ENCODE measurements at places on chromosomes 12 and 14. TPM values are rescaled to one million over a fixed set of nuclear protein-coding genes. Genes with fewer than 3 reads are reported as not detected.

Gene RASSF3
- 13.1 TPM for total RNA-seq

Gene PGF
- 8.0 TPM for total RNA-seq

Gene LHX5
- total RNA-seq: 0.09 TPM

Gene MORN3
- total RNA-seq: not detected

DNA sequence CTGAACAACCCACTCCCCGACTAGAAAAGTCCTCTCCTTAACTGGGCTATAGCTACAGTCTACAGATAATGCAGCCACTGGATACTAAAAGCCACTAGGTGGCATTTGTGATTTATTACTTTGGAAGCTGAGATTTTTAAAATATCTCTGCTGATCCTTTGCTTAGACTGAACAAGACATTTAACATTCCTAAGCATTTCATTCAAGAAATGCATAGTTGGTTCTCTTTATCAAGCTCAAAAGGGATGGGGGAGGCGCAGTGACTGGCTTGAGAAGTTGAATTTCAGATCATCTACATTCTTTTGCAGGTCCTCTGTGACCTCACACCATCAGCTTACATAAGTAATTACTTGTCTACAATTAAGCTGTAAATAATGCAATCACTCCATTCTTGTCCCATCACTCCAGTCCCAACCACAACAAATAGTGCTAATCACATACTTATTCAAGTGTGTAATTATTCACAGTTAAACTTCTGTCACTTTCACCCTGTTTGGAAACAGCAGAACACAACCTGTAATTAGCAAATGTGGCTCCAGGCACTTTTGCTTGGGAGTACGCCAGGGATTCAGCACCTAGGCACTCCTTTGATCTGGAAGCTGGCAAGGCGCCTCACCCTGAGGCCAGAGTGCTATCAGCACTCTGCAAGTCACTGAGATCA, 203.6 kb downstream of the NOVA1 start:
- DNase-seq: peak; percentile 11

- DNase-seq: no peak
These were observed 25.8 kb upstream of the PLXNC1 start for GRCh38 chr12:94122591-94122990.

DNA sequence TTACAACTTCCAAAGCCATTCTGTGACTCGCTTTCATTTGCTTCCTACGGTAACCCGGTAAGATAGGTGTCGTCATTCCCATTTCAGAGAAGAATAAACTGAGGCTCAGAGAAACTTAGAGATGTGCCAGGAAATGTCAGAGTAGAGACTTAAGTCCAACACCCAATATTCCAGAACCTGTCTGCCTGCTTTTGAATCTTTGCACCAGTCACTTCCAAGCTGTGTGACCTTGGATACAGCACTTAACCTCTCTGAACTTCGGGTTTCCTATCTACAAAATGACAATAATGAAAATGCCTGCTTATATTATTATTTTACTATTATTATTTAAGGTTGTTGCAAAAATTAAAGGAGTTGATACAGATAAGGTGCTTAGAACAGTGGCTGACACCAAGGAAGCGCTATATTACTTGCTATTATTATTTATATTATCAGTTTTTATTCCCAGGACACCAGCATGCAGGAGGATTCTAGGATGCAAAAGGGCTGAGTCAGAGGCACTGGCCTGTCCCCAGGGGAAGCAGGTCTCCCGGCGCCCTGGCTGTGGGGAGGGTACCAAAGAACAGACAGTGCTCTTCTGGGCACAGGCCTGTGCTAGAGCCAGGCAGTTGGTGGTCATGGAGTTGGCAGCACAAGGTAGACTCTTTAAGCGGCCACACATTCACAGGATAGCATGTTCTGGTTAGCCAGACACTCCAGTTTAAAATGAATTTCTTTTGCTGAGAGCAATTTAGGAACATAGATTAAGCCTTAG, 5.4 kb downstream of the HSPB8 start:
- DNase-seq: no peak

GRCh38 chr12:89962648-89963047, 254.0 kb upstream of the ATP2B1 start:
- no peak for DNase-seq

GRCh38 chr14:63267171-63267570, 51.6 kb downstream of the GPHB5 start:
- DNase-seq: no peak

GRCh38 chr14:67411820-67412421, at the start of gene PLEK2:
PLEK2 (minus strand) TSS chr14:67412165; CDS start chr14:67412059, 106 bp downstream.
- peak; percentile 66 for DNase-seq

DNA sequence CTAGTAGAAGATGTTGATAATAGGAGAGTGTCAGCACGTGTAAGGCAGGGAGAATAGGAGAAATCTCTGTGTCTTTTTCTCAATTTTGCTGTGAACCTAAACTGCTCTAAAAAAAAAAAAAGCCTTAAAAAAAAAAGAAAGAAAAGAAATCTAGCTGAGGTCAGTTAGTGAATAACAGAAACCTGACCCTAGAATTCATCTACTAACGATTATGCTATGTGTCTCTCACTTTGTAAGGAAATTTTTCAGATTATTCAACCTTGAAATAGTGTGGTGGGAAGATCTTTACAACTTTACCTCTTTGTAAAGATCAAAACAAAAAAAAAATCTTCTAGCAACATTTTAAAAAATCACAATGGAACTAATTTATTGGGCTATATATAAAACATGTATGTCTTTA, 995.7 kb downstream of the GALC start:
- no peak for DNase-seq

- peak; percentile 87 for DNase-seq
These were observed 131.2 kb upstream of the DYRK2 start for GRCh38 chr12:67517181-67517887.

DNA sequence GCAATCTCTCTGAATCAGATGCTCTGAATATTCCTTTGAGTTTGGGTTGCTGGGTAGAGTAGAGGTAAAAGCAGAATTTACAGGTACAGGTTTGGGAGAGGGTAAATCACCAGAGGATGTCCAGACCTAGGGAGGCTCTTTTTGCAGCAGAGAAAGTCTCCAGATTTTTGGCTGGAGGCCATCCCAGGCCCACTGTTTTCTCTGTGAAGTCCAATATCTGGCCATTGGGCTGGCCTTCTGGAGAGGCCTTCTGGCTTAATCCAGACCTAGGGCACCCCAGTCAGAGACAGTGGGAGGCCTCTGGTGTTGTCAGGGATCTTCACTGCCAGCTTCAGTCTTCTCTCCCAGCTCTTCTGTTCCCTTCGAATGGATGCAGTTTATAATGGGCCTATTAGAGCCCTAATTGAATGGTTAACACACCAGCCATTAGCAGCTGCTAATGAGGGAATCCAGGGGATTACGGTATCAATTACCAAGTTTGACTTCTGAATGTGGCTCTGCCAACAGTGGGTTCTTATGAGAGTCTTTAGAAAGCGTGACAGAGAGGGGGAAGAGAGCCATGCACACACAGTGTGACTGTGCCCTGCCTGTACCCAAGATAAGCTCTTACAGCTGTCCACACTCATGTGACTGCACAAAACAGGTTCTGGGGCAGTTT, 183.1 kb downstream of the EMP1 start:
- DNase-seq: no peak

DNA sequence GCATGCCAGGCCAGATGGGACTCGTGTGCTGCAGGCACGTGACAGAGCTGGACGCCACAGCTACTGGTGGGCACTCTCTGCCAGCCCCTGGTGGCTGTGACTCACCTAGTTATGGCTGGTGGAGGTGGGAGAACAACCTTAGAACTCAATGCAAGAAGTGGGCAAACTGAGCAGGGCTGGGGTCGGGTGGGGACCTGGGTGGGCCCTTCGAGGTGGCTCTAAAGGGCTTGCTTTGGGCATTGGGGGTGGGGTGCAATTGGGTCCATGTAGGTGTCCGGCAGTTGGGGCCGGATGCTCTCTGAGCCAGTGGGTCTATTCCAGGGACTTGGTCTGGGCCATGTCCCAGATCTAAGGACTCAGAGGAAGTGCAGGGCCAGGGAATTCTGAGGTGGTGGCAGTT, 5.1 kb upstream of the SERPINA12 start:
- no peak for DNase-seq

Data from Daoy (cell line).